ENCODE measurements at places on chromosomes 13 and 19.

DNA sequence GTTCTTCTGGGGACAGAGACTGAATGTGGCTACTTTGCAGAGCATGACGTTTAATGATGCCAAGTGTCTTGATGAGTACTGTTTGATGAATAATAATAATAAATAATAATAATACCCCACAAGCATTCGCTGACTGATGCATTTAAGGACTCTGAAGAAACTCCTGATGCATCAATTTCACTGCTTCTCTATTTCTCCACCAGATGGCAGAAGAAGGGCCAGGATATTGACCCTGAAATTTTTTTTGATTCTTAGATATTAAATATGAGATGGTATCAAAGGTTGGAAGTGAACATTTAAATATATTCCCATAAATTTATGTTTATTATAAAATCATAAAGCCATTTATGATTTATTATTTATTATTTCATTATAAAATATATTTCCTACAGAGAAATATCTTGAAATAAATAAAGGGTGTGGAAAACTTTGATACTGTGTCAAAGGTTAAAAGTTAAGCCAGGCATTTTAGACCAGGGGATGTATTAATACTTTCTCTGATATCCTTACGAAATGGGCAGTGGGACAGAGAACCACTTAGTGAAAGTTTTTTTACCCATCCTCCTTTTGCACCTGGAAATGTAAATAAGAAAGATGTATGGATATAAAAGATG, 170.9 kb downstream of the LACC1 start:
- no peak for DNase-seq

- DNase-seq: no peak
Observed at GRCh38 chr13:93945621-93946020, 533.9 kb downstream of the DCT start.

DNA sequence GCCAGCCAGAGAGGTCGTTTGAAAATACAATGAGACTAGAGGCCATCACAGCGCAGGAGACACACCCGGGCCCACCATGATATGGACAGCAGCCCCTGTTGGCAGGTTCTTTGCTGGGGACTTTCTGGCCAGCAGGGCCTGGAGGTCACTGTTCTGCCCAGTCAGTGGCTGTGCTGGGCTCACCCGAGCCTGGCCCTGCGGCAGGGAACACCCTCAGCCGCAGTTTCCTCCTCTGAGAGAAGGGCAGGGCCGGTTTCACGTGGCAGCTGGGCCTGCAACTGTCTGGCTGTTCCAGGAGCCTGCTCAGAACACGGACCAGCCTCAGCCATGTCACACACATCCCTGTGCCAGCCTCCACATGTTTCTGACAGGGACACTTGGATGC, 39.4 kb downstream of the ADPRHL1 start:
- DNase-seq: peak; percentile 31

GRCh38 chr13:101880581-101880980, 428.1 kb downstream of the ITGBL1 start:
- no peak for DNase-seq

GRCh38 chr19:34964598-34964997, 569 bp upstream of the ZNF792 start:
- no peak for DNase-seq

DNA sequence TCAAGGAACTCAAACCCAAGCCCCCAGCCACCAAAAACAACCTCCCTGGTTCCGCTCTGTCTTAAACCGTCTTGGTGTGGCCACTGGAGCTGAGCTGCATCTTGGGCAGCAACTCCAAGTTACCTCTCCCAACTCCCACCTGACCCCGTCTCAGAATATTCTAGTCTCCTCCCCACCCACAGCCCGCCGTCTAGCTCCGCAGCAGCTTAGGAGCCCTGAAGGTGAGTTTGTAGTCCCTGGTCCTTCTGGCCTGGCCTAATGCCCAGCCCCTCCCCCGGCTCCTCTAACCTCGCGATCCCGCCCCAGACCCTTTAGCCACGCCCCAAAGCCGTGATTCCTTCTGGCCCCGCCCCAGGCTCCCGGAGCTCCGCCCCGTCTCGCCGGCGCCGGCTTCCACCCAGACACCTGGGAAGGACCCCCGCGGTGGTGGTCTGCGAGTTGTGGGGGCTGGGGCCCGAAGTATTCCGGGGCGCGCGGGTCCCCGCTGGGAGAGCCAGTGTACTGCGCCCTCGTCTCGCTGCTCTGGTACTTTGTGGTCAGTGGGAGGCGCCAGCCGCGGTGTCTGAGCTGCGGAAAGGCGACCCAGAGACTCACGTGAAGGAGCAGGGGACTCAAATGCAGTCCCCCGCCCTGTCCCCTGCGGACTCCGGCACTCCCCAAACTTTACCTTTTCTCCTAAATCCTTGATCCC, 2.5 kb upstream of the LHB start:
- DNase-seq: peak; percentile 84

DNA sequence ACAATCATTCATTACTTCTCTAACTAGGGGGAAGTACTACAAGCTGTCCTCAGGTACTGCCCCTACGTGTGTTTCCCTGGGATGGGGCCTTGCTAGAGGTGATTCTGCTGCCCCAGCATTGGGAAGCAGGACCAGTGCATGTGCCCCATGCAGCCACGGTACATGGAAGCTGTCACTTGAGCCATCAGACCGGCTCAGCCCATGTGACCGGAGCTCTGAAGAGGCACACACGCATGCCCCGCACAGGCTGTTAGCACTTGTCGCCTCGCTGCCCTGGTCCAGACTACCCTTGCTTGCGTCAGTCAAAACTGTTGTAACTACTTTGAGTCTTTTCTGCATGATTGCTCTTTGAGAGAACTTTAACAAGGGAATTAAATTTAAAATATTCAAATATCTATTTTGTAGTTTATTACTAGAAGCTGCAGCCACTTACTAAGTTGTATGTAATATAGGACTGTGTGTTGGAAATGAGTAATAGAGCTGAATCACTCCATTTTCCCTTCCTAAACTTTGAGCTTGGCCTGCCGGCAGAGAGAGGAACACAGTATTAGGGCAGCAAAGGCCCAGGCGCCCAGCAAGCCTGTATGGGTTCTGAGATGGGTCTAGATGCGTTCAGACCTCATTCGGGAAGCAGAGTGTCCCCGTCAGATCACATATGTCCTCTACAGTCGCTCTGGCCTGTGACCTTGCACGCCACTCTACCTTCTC, 42.2 kb downstream of the DHRS12 start:
- DNase-seq: no peak

DNA sequence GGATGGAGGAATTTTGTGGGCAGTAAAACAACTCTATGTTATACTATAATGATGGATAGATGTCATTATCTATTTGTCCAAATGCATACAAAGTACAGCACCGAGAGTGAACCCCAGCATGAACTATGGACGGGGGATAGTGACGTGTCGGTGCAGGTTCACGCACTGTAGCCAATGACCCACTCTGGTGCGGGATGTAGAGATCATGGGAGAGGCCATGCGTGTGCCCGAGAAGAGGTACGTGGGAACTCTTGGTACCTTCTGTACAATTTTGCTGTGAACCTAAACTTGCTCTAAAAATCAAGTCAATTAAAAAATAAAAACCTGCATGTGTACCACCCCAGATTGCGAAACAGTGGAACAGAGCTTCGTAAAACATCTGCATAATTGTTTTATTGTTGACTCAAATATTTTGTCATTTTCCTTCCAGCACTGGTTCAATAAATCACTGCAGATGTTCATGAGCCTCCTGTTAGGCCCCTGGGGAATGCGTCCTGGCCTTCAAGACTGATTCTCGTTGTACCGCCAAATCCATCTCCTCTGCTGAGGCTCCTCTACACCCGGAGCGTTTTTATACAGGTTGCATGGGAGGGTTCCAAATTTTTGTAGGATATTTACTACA, 30.9 kb downstream of the COL4A1 start:
- DNase-seq: no peak

DNA sequence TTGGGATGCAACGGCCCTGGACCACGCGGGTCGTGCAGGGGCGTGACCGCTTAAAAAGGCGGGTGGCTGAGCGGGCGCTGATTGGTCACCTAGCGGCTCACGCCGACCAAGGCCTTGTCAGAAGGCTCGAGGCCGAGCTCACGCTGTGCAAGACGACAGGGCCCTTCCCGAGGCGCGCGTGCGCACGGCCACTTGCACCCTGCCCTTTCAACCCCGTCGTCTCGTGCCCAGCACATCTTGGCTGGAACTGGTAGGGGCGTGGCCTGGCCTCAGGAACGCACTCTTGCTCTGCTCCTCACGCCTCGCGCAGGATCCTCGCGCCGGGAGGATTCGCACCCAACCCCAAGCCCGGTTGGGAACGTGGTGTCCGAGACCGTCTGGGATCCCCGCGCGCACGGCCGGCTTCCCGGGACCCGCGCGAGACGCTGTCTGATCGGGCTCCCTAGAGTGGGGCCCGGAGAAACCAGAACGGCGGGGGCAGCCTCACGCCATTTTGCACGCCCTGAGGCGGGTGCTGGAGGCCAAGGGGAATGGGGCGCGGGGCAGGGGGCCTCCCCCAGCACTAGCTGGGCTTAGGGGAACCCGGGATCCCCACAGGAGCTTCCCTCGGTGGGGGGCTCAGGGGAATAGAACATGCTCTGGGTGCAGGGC, at the start of gene MEIOSIN:
TSS of gene MEIOSIN (plus strand) at position 280 of the 651 bp plus-strand sequence. CDS start 1,938 bp downstream, outside the sequence.
- peak; percentile 9 for DNase-seq

Measured in transverse colon (tissue), 4 donors.